DMS79 (cell line): ENCODE measurements at places on chromosomes 16 and 17.

DNA sequence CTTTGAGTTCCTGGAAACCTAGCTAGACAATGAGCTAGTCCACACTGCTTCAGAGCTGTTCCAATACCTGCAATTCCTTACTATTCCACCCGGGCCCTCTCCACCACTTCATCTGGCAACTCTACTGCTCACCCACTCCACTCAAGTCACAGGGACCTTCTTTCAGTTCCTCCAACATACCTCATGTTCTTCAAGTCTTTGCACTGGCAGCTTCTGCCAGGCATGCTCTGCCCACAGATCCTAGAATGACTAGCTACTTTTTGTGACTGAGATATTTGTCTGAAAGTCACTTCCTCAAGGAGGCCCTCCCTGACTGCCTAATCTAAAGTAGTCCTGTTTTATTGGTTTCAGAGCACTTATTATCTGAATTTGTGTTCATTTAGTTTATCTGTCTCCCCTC, 86.4 kb downstream of the TEX14 start:
- DNase-seq: no peak

DNA sequence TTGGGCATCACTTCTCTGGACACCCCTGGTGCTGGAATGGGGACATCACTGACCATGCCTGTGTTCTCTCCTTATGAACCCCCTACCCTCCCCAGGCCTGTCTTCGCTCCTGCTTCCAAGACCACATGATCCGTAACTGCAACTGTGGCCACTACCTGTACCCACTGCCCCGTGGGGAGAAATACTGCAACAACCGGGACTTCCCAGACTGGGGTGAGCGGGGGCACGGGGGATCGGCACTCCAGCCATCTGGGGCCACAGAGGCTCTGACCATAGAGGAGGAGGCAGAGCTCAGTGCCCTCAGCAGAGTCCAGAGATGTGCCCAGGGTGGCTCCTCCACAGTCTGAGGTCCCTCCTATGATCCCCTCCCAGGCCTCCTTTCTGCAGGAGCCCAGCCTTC, 73.5 kb downstream of the SCNN1B start:
- no peak for DNase-seq

DNA sequence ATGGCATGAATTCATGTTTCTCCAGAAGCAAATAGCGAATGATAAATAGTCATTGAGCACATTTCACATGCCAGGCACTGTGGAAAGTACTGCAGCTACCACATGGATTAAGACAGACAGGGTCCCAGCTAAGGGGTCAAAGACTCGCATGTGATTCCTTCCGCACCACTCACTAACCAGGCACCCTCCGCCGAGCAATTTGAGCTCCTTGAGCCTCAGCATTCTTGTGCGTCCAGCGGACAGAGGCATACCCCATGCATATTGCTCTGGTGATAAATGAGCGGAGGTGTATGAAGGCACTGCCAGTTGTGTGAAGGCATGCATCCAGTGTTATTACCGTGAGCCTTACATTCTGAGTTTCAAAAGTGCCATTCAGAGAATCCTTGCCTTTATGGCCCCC, 358.7 kb downstream of the HS3ST4 start:
- DNase-seq: no peak

- no peak for DNase-seq
Observed at GRCh38 chr17:77375108-77375916, 234.5 kb downstream of the SEC14L1 start.

GRCh38 chr16:81277541-81278080, 37.2 kb upstream of the GAN start:
- no peak for DNase-seq

- DNase-seq: no peak
Observed at GRCh38 chr16:57258226-57258909, 13.3 kb downstream of the ARL2BP start.

DNA sequence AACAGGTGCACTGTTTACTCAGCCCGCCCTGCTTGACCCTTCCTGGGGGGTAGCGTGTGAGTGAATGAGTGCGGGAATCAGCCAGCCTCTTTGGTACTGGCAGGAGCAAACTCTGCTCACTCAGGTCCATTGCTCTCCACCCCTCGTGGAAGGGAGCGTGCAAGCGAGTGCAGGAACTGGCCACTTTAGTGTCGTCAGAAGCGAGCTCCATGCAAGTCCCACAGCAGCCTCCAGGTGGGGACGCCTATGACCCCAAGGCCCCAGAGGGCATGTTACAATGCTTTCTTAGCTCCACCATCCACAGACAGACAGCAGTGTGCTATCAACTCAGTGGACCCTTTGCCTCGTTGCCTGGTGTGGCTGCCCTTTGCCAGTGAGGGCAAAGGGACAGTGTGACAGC, 1025.1 kb upstream of the CDH8 start:
- DNase-seq: no peak
